ENCODE measurements at places on chromosomes 7 and 10. TPM values are rescaled to one million over a fixed set of nuclear protein-coding genes. Genes with fewer than 3 reads are reported as not detected.

Gene EBF3
- 0.19 TPM for total RNA-seq

Gene SHTN1
- total RNA-seq = 33.1 TPM

Gene HOXA2
- 1.0 TPM for total RNA-seq

Gene ZNF804B
- total RNA-seq = not detected

Gene CLEC5A
- total RNA-seq = not detected

Gene IL2RA
- not detected for total RNA-seq

Gene EPO
- total RNA-seq = not detected

Gene HYAL4
- total RNA-seq = 0.08 TPM

Gene CDNF
- 2.4 TPM for total RNA-seq

Gene NDUFA5
- 36.1 TPM for total RNA-seq
